ENCODE measurements at places on chromosomes 4 and X. TPM values are rescaled to one million over a fixed set of nuclear protein-coding genes. Genes with fewer than 3 reads are reported as not detected.

Gene RHOXF2B
- not detected for total RNA-seq

DNA sequence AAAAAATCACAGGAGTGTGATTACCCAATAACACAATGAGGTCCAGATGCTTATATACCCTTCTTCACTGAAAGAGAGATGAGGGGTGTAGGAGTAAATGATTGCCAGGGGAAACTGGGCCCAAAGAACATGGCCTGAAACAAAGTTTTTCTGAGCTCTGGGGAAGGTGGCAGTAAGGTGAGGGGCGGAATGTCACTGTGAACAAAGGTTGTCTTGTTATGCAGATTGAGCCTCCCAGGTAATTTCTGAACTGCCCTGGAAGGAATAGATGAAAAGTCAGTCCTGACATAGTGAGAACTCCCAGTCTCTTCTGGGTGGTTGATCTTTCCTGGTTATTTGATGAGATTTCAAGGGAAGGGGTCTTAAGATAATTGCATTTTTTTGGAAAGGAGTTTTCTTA lies 2.5 kb upstream of the TMEM47 start:
- no peaks in the 10 kb centered on the region for H3K27me3 ChIP-seq
- H3K4me3 ChIP-seq, result no peak overlapping the region
- DNase-seq, result no peak
- no peaks in the 10 kb centered on the region for H3K4me1 ChIP-seq
- H3K36me3 ChIP-seq, result no peaks in the 10 kb centered on the region

- no peak overlapping the region for H3K27ac ChIP-seq
- H3K27me3 ChIP-seq, result no peaks in the 10 kb centered on the region
- no peaks in the 10 kb centered on the region for H3K4me1 ChIP-seq
- H3K4me3 ChIP-seq, result no peak overlapping the region
These were observed 373.6 kb downstream of the MAPK10 start for GRCh38 chr4:85986266-85986665.

DNA sequence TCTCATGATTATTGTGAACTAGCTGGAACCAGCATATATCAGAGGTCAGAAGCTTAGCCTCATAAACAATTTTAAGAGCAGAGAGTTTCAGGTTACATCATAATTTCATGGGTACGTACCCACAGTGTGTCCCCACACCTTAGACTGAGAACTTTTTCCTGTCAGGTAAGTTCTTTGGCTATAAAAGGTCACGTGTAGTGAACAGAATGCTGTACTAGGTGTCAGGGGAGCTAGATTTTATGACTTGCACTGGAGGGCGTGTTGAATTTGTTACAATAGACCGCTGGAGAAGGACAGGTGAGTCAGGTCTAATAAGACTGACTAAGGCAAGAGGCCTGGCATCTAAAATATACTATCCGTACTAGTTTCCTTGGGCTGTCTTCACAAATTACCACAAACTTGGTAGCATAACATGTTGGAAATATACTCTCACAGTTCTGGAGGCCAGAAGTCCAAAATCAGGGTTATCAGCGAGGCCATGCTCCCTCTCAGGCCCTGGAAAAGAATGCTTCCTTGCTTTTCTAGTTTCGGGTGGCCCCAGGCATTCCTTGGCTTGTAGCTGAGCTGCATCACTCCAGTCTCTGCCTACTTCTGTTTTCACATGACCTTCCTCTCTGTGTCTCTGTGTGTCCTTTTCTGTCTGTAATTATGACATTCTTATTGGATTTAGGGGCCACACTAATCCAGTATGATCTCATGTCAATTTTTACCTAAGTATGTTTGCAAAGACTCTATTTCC lies 512.0 kb upstream of the NR3C2 start:
- no peak overlapping the region for H3K27ac ChIP-seq
- H3K27me3 ChIP-seq, result no peaks in the 10 kb centered on the region
- H3K36me3 ChIP-seq, result no peaks in the 10 kb centered on the region
- H3K4me3 ChIP-seq, result no peak overlapping the region
- DNase-seq, result no peak

DNA sequence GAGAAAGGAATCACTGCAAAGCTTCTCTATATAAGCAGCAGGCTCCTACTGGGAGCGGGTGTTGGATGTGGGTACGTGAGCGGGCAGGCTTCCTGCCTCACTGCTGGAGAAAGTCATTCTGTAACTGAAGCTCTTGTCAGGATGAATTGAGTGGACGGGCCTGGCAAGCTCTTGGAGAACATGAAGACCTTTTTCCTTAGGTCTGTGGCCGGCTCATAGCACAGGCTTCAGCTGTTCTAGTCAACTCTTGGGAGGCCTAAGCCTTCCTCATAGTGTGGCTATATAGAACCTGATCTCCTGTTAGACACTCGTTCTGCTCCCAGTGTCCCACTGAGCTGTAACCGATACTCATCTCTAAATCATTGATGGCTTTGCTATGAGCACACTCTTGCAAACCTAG lies 108.2 kb upstream of the GPC4 start:
- no peaks in the 10 kb centered on the region for H3K36me3 ChIP-seq
- H3K27me3 ChIP-seq, result no peaks in the 10 kb centered on the region
- no peak overlapping the region for H3K4me3 ChIP-seq
- H3K4me1 ChIP-seq, result no peaks in the 10 kb centered on the region
- DNase-seq, result no peak

DNA sequence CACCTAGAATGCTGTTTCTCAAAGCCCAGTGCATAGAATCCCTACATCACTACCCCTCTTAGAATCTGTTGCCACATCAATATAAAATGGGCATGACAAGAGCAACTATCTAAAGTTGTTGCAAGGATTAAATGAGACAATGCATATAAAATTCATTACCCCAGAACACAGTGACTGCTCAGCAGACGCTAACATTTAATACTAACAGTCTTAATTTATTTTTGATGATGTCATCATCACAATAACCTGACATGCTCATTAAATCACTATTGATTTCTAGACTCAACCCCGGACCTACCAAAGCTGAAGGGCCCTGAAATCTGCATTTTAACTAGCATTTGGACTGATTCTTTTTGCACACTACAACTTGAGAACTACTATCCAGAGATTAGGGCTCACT lies 3.9 kb downstream of the ARSJ start:
- H3K4me1 ChIP-seq, result no peaks in the 10 kb centered on the region
- H3K36me3 ChIP-seq, result no peaks in the 10 kb centered on the region
- DNase-seq, result no peak
- peaks cover 7% of the 10 kb centered on the region for H3K27me3 ChIP-seq
- no peak overlapping the region for H3K27ac ChIP-seq

Gene ADH1A
- total RNA-seq, result not detected

GRCh38 chr4:189304809-189305208 lies 635.9 kb upstream of the FRG1 start:
- H3K27ac ChIP-seq, result no peak overlapping the region
- no peak overlapping the region for H3K4me3 ChIP-seq
- no peaks in the 10 kb centered on the region for H3K27me3 ChIP-seq
- no peaks in the 10 kb centered on the region for H3K4me1 ChIP-seq
- no peaks in the 10 kb centered on the region for H3K36me3 ChIP-seq

- no peak within 1 kb of the TSS for H3K27ac ChIP-seq
- no peak within 1 kb of the TSS for H3K4me3 ChIP-seq
- H3K36me3 ChIP-seq, result no peaks in the 10 kb centered on the region
- no peaks in the 10 kb centered on the region for H3K27me3 ChIP-seq
- no peak for DNase-seq
- no peaks in the 10 kb centered on the region for H3K4me1 ChIP-seq
These were observed at the start of gene SORBS2 for GRCh38 chr4:185811509-185812364. Gene SORBS2 (minus strand): TSS chr4:185812194. CDS start chr4:185690571, 121,623 bp downstream.
